SW480 (cell line): ENCODE measurements at places on chromosomes 3 and 15.
A peak's percentile ranks its signal among the peaks of the same experiment; 100 is the strongest.

- no peak for DNase-seq
Observed at GRCh38 chr3:180570238-180570637, 31.7 kb upstream of the TTC14 start.

DNA sequence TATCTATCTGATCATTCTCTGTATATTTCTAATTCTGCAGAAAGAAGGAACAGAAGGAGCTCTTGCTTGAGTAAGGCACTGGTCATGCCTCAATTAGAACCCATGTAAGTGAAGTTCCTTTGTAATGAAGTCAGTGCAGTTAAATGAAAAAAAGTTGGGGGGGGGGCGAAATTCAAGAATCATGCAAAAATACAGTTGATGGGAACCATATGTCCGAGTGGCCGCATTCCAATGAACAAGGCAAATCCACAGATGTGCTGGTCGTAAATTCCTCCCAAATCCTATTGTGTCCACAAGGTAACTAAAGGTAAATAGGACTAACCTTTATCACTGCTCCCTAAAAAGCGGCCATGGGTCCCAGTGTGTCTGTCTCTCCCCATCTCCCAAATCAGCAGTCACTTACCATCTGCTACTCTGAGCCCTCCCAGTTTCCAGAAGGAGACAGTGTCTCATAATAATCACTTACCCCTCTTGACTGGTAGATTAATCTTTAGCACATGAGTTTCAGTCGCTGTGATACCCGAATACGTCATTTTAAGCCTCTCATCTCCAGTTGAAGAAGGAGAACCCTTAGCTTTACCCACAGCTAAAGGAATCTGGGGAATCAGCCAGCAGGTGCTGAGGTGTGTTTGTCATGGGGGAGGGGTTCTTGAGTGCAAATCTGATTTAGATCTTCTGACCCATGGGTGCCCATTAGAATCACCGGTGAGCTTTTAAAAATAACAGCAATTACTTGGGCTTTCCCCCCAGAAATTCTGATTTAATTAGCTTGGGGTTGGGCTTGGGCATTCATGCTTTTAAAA, 56.3 kb upstream of the EPHB3 start:
- no peak for DNase-seq

- no peak for DNase-seq
Observed at GRCh38 chr3:98902351-98902740, 851 bp upstream of the DCBLD2 start.

GRCh38 chr3:9398700-9399336, 1.4 kb downstream of the SETD5 start:
- DNase-seq: peak; percentile 37
